RPMI7951 (cell line): ENCODE measurements at places on chromosomes 4 and X.
A peak's percentile ranks its signal among the peaks of the same experiment; 100 is the strongest.

- DNase-seq = no peak
These were observed 493.5 kb upstream of the PRKX start for GRCh38 chrX:4206941-4207340.

- DNase-seq = no peak
These were observed 4.9 kb downstream of the LRPAP1 start for GRCh38 chr4:3527101-3527913.

- DNase-seq = no peak
These were observed 37.2 kb downstream of the WDR44 start for GRCh38 chrX:118383120-118383519.

- no peak for DNase-seq
These were observed 47.2 kb downstream of the FAM114A1 start for GRCh38 chr4:38914854-38915253.

GRCh38 chr4:86141161-86141560 lies 218.7 kb downstream of the MAPK10 start:
- no peak for DNase-seq

DNA sequence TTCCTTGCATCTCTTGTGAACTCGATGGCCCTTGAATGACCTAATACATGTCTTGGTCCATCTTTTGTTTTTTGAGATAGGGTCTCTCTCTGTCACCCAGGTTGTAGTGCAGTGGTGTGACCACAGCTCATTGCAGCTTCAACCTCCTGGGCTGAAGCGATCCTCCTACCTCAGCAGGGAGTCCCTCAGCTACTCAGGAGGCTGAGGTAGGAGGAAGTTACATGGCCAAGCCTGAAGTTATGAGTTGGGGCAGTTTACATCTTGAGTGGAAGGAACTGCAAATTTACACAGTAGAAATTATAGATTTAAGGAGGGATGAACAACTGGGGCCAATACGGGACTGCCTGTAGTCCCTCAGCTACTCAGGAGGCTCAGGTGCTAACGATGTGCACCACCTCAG lies 97.2 kb upstream of the METTL14 start:
- DNase-seq = no peak

GRCh38 chr4:7705062-7705461 lies 234.6 kb downstream of the AFAP1 start:
- DNase-seq = peak; percentile 25

- DNase-seq = peak; percentile 37
These were observed 10.2 kb upstream of the ATP6AP2 start for GRCh38 chrX:40570346-40571093.

- no peak for DNase-seq
These were observed 20.8 kb upstream of the FAM9A start for GRCh38 chrX:8822002-8822401.

- DNase-seq = peak; percentile 93
These were observed 196.0 kb upstream of the PSAPL1 start for GRCh38 chr4:7630568-7631287.

DNA sequence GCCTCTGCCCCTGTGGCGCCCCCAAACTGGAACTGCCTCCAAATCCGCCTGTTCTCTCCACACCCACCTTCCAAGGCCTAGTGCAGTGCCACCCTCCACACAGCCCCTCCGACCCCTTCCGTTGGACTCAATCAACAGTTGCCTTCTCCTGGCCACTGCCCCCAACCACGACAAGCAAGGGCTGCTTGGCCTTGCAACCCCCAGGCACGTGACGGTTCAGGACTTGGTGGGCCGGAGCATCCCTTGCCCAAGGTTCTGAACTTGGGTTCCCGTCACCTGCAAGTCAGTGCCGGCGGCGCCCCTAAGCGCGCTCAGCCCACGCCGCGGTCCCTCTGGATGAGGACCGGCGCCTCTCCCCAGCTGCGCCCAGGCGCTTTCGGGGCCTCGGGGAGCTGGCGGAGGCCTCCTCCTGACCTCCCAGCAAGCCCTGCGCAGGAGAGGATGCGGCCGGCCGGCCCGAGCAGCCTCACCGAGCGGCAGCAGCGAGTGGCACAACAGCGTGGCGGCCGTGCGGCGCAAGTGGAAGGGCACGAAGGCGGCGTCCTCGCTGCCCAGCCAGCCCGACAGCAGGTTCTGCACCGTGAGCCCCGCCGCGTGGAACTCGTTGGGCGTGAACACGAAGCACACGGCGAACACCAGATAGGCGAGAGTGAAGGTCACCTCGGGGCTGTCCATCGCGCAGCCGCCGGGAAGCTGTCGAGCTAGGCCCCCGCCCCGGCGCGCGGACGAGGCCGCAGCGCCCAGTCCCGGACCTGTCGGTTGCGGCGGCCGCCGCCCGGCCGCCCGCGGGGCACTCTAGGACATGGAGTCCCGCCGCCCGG lies 750 bp downstream of the TMEM129 start:
- DNase-seq = peak; percentile 48

DNA sequence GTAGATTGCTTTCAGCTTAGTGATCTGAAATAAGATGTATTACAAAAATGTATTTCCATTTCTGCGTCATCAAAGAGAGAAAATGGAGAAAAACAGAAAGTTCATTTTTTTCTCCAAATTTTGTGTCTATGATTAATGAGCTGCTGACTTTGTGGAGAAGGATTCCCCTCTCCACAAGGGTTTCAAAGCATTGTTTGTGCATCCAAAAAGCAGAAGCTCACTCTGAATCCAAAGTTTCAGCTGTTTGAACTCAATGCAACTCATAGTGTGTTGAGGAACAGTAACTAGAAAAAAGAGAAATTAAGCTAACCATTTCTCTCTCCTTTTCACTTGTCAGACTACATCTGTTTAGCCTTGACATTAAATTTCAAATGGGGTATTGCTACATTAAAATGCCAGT lies 62.9 kb upstream of the SLC7A11 start:
- no peak for DNase-seq
